Spinal cord (tissue), 10 donors: ENCODE measurements at places on chromosomes 1 and 21. TPM values are rescaled to one million over a fixed set of nuclear protein-coding genes. Genes with fewer than 3 reads are reported as not detected.

CYP4A11 gene
- 0.72 TPM for total RNA-seq

BCL2L15 gene
- 0.72 TPM for total RNA-seq

ELF3 gene
- total RNA-seq = 1.2 TPM

DNA sequence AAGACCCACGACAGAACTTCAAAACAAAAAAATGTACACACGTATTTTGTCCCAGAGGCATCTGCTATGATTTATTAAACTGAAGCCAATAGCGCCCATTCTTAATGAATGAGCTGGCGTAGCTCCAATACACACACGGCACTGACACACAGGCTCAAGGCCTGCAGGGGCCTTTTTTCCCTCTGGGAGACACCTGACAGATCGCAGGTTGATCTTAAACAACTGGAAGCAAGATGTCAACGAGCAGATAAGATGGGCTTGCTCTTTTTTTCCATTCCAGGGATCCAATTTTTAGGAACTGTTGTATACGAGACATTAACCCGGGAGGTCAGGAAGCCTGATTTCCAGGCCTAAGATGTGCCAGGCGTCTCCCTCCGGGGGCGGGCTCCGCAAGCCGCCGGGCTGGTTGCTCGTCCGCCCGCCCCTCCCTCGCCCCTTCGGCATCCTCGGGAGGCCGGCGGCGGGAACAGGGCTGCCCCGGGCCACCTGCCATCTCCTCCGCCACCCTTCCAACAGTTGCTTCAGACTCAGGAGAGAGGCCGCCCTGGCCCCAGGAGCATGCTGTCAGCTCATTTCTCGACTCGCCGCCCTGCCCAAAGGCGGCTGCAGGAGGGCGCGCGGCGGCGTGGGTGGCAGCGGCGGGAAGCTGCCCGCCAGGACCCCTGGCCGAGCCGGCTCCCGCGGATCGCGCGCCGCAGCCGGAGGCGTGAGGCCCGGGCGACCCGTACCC lies 735 bp downstream of the TTC13 start:
- no peaks in the 10 kb centered on the region for H3K27me3 ChIP-seq
- peak overlapping the region; percentile 51 for H3K4me3 ChIP-seq
- peaks cover 12% of the 10 kb centered on the region for H3K36me3 ChIP-seq
- peaks cover 9% of the 10 kb centered on the region for H3K4me1 ChIP-seq
- H3K27ac ChIP-seq = no peak overlapping the region
- no peak for DNase-seq

- no peak overlapping the region for H3K27ac ChIP-seq
- no peaks in the 10 kb centered on the region for H3K4me1 ChIP-seq
- no peaks in the 10 kb centered on the region for H3K27me3 ChIP-seq
- no peaks in the 10 kb centered on the region for H3K36me3 ChIP-seq
- no peak for DNase-seq
- H3K4me3 ChIP-seq = no peak overlapping the region
Observed at GRCh38 chr1:87044840-87045239, 130.4 kb downstream of the HS2ST1 start.

DNA sequence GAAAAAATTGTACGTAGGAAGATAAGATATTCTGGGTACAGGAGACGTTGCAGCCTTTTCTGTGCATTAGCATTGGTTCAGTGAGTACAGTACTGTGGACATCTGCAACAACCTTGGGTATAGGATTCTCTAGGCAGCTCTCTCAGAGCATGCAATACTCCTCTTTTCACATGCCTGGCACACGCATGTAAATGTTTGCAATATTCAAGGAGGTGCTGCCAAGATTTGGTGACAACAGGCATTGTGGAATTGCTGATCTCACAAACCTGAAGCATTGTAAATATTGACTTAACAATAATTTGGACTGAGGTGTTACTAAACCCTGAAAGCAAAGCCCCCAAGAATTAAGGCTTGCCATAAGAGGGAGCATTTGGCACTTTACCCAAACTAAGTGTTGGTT lies 126.8 kb downstream of the GRIK1 start:
- H3K4me1 ChIP-seq = no peaks in the 10 kb centered on the region
- no peaks in the 10 kb centered on the region for H3K27me3 ChIP-seq
- no peak overlapping the region for H3K4me3 ChIP-seq
- no peak for DNase-seq

GRCh38 chr1:46812065-46812963 lies 13.5 kb downstream of the CYP4B1 start:
- no peaks in the 10 kb centered on the region for H3K36me3 ChIP-seq
- no peaks in the 10 kb centered on the region for H3K4me1 ChIP-seq
- no peak overlapping the region for H3K27ac ChIP-seq
- no peak overlapping the region for H3K4me3 ChIP-seq

- H3K27ac ChIP-seq = no peak overlapping the region
- H3K27me3 ChIP-seq = no peaks in the 10 kb centered on the region
- H3K4me3 ChIP-seq = no peak overlapping the region
Observed at GRCh38 chr1:206699000-206699586, 14.4 kb downstream of the MAPKAPK2 start.

- no peak for DNase-seq
- no peaks in the 10 kb centered on the region for H3K27me3 ChIP-seq
- no peak overlapping the region for H3K27ac ChIP-seq
- H3K4me1 ChIP-seq = no peaks in the 10 kb centered on the region
Observed at GRCh38 chr1:55015123-55015522, 16.4 kb downstream of the BSND start.

DNA sequence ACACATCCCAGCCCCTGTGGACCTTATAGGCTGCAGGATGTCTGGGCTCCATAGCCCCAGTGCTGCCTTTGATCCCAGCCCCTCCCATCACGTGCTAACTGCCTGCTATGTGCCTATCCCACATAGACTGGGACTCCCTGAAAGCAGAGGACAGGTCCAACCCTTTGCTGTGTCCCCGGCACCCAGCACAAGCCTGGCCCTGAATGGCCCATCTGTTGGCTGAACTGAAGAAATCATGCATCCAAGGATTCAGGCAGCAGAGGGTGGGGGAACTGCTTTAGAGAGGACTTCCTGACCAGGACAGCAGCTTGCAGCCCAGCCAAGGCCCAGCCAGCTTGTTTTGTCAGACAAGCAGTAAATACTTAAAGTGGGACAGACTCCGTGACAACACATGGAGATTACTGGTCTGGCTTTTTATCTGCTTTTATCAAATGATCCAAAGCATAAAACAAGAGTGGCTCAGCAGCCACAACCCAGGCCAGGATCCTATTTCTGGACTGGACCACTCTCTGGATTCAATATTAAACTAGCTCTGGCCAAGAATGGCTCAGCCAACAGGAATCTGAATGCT lies 69.3 kb downstream of the GLIS1 start:
- H3K4me1 ChIP-seq = peaks cover 3% of the 10 kb centered on the region
- no peak for DNase-seq
- H3K27me3 ChIP-seq = no peaks in the 10 kb centered on the region
- H3K27ac ChIP-seq = no peak overlapping the region
- no peak overlapping the region for H3K4me3 ChIP-seq

DNA sequence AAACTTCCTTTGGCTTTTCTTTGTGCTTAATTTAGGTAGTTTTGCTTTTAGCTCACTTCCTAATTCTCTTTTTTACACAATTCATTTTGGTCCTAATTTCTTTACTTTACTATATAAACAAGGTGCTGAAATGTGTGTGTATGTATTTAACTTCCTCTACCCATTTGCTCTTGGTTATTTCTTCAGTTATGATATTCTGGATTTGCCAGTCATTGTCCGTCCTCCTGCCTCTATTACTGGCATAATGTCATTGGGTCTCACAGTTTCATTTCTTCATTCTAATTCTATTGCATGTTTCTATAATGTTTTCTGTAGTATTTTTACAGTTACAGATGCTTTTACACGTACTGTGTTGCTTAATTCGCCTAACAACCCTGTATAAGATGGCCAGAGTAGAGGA lies 96.2 kb downstream of the ZMYM4 start:
- no peaks in the 10 kb centered on the region for H3K27me3 ChIP-seq
- H3K4me1 ChIP-seq = no peaks in the 10 kb centered on the region
- H3K4me3 ChIP-seq = no peak overlapping the region
- no peak overlapping the region for H3K27ac ChIP-seq

- H3K27me3 ChIP-seq = no peaks in the 10 kb centered on the region
- H3K4me3 ChIP-seq = no peak overlapping the region
- DNase-seq = no peak
Observed at GRCh38 chr1:155267373-155267772, 5.2 kb upstream of the SCAMP3 start.

DNA sequence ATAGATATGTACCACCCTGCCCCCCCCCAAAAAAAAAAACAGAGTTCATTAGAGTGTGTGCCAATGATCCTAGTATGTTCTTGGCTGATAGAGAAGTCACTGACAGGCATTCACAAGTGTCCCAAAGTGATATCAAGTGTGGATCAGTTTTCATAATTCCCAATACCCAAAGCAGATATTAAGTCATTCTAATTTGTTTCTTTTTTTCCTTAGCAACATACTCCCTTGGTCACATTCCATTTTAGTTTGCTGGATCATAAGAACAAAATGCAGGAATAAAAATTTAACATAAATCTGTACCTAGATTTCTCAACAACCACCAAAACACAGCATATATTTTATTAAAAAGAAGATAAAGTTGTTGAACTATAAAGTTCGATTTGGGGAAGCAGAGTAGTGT lies 129.8 kb upstream of the PALMD start:
- no peak overlapping the region for H3K4me3 ChIP-seq
- H3K27ac ChIP-seq = no peak overlapping the region
- DNase-seq = no peak
- H3K36me3 ChIP-seq = no peaks in the 10 kb centered on the region

DNA sequence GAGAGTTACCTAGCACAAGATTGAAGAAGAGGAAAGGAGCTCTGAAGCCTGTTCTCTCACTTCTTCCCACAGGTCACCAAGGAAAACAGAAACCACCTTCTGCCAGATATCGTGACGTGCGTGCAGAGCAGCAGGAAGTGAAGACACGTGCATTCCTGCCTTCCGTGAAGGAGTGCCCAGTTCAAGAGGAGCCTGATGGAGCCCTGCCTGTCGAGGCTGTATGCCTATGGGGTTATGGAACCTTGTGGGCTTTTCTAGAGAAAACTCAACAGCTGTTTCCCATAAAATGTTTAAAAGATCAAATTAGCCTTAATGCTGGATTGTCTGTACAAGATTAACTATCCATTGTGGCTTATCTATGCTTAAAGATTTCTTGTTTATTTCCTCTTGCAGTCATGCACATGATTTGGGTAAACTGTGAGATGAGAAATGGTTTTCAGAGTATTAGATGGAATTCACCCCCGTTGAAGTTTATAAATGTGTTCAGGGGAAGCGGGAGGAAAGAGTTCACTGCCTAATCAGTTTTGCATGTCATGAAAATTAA lies 27.8 kb downstream of the NTPCR start:
- no peak for DNase-seq
- H3K27ac ChIP-seq = no peak overlapping the region
- no peak overlapping the region for H3K4me3 ChIP-seq
- no peaks in the 10 kb centered on the region for H3K27me3 ChIP-seq
- H3K4me1 ChIP-seq = no peaks in the 10 kb centered on the region

GRCh38 chr1:117267232-117267774 lies 56.6 kb upstream of the VTCN1 start:
- H3K4me3 ChIP-seq = no peak overlapping the region
- H3K27me3 ChIP-seq = no peaks in the 10 kb centered on the region
- H3K4me1 ChIP-seq = peaks cover 11% of the 10 kb centered on the region
- no peak overlapping the region for H3K27ac ChIP-seq

- no peak for DNase-seq
- H3K27ac ChIP-seq = no peak overlapping the region
- H3K27me3 ChIP-seq = no peaks in the 10 kb centered on the region
- no peaks in the 10 kb centered on the region for H3K36me3 ChIP-seq
- H3K4me3 ChIP-seq = no peak overlapping the region
Observed at GRCh38 chr1:181910905-181911304, 150.6 kb downstream of the ZNF648 start.

DNA sequence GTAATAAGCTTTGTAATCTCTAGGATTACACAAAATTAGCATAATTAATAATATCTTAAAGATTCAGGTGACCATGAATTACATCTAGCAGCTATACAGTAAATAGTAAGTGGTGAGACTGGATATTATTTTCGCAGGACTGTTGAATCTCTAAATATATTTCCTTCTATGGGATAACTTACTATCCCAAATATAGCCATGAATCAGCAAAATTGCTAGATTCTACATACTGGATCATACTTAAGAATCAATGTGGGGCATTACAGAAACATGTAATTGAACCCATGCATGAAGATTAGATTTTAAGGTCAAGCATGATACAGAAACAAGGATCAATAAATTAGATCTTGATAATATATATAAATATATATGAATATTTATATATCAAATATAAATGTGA lies 1203.4 kb downstream of the BRINP3 start:
- no peak overlapping the region for H3K27ac ChIP-seq
- no peak overlapping the region for H3K4me3 ChIP-seq
- no peaks in the 10 kb centered on the region for H3K27me3 ChIP-seq
- no peaks in the 10 kb centered on the region for H3K36me3 ChIP-seq
- no peaks in the 10 kb centered on the region for H3K4me1 ChIP-seq

- no peaks in the 10 kb centered on the region for H3K27me3 ChIP-seq
- H3K27ac ChIP-seq = peak overlapping the region; percentile 65
- peak overlapping the region; percentile 9 for H3K4me3 ChIP-seq
- DNase-seq = peak; percentile 76
Observed at GRCh38 chr21:16587141-16587581, 857.4 kb downstream of the USP25 start.

DNA sequence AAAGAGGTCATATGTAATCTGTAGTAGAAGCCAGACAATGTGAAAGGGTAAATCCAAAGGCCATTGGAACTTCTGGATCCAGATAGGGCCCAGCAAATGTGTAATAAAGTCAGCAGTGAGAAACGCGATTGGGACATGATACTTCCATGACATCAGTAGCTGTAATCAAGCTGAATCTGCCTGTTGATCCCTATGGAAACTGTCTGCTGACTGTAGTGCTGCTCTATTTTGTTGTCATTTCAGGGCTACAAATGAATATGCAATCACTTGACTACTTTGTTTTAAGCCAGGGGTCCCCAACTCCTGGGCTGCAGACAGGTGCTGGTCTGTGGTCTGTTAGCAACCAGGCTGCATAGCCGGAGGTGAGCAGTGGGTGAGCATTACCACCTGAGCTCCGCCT lies 46.0 kb upstream of the RHOU start:
- no peaks in the 10 kb centered on the region for H3K4me1 ChIP-seq
- H3K36me3 ChIP-seq = no peaks in the 10 kb centered on the region
- no peak overlapping the region for H3K4me3 ChIP-seq
- H3K27ac ChIP-seq = no peak overlapping the region
- DNase-seq = no peak
- no peaks in the 10 kb centered on the region for H3K27me3 ChIP-seq
